Activated T-cell treated with anti-CD3 and anti-CD28 coated beads for 48 hours (primary cell): ENCODE measurements at places on chromosomes 16 and 17.

GRCh38 chr17:1561420-1562175 lies 994 bp downstream of the PITPNA start:
- peak; percentile 40 for DNase-seq

- no peak for DNase-seq
Observed at GRCh38 chr16:4026854-4027253, 89.4 kb downstream of the ADCY9 start.

DNA sequence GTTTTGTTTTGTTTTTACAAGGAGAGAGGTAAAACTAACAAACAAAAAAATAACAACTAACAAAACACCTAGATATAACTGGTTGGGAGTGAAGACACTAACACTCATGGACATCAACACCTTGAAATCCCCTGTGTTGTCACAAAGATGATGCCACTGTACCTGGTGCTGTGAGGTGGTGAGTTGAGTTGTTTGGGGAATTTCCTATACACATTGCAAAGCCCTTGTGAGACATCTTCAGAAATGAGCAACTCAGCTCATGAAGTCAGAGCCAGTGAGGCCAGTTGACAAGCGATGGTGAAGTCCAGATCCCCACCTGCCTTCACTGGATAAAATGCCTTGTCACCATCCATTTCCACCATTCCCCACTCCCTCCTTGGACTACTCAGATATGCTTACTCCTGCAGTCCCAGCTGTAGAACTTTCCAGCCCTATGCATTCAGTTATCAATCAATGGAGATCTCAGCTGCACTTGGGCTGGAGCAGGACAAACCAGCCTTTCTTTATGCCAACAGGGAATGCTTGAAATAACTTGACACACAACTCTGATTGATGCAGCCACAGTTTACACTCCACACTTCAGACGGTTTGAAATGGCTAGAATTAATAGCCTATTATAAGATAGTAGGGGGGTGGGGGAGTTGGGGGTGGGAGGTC lies 22.2 kb downstream of the ANKFN1 start:
- no peak for DNase-seq

DNA sequence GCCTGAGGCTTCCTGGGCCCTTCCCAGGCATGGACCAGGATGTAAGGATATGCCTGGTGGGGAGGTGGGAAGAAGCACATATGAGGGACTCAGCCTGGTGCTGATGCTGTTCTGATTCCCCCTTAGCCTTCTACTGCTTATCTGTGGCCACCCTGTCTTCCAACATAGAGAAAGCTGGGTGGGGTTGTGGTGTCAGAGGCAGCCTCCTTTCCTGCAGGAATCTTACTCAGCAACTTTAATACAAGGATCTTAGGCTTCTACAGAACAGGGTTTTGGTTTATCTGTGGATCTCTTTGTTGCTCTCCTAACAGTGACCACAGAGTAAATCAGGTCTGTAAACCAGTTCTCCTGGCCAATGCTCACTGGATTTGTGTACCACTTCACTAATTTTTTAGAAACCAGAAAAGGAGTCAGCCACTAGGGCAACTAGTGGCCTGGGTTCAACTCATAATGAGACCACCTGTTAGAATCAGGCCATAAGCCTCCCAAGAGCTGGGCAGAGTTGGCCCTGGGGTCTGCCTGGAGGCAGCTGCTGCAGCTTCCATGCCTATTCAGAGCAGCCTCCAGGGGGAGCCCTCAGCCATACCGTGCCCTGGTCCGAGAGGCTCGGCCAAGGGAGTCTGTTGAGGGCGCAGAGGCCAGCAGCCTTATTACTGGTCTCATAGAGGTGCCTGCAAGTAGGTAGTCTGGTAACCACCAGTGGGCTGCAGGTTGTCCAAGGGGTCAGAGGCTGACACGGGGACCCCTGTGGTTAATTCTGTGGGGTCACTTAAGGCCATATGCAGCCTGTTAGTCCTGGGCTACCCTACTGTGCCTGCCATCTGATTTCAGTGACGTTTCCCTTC lies 7.1 kb downstream of the HAS3 start:
- DNase-seq: peak; percentile 46
